CD8-positive, alpha-beta memory T cell (primary cell): ENCODE measurements at places on chromosomes 7 and 10.

DNA sequence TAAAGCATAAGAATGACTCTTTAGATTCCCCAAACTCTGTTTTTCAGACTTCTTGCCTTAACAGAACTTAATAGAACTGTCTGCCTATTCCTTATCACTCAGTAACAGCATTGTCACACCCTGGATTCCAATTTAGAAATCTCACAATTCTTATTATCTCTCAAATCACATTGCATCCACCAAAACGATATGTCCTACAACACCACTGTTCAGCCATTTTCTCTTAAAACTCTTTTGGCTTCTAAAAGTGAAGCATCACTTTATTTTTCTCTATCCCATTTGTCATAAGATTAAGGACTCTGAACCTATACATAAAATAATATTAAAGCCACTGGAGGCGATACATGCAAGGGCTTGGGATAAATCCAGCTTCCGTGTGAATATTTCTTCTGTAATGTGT, 1.2 kb upstream of the CPED1 start:
- DNase-seq = no peak

GRCh38 chr10:88991899-88992320, 1.3 kb downstream of the FAS start:
- DNase-seq = no peak

DNA sequence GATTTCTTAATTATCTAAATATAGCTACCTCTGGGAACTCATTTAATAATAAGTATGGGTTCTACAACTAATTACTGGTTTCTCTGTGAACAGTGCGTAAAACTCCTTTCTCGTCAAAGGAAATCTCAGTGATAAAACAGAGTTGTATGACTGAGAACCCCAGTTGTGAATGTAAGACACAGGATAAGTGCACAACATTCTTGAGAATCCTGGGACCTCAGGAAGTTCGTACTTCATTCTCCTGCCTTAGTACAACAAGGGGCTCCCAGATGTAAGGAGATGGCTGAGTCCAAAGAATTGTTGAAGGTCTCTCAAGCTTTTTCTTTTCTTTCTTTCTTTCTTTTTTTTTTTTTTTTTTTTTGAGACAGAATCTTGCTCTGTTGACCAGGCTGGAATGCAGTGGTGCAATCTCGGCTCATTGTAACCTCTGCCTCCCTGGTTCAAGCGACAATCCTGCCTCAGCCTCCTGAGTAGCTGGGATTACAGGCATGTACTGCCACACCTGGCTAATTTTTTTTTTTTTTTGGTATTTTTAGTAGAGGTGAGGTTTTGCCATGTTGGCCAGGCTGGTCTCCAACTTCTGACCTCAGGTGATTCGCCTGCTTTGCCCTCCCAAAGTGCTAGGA, 12.5 kb downstream of the DENND10 start:
- DNase-seq = no peak

GRCh38 chr7:56023500-56023899, 27.7 kb downstream of the PSPH start:
- no peak for DNase-seq

DNA sequence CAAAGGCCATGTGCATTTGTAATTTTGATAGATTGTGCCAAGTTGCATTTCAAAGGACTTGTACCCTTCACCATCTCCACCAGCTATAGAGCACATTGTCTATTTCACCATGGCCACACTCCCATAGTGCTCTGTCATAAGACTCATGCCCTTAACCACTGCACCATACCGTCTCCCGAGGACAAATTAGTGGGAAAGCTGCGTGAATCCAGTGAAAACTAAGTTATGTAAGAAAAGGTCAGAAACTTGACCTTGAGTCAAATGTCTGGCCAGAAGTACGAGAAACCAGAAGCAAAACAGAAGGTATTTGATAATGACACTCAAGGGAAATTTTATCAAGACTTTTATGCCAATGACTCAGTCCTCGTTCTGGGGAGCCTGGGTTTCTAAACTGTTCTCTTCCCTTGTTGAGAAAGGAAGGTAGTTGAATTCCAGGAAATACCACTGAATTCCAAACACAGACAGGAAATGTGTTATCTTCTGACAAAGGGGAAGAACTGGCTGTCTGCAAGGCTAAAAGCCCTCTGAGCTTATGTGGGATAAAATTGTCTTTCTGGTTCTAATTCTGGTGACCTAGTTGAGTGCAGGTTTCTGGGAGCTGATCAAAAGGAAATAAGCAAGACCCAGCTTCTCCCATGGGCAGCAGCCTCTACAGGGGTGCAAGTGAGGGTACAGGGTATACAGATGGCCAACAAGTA, 49.7 kb downstream of the CDK1 start:
- no peak for DNase-seq
